ENCODE measurements at places on chromosomes 16 and 17.

DNA sequence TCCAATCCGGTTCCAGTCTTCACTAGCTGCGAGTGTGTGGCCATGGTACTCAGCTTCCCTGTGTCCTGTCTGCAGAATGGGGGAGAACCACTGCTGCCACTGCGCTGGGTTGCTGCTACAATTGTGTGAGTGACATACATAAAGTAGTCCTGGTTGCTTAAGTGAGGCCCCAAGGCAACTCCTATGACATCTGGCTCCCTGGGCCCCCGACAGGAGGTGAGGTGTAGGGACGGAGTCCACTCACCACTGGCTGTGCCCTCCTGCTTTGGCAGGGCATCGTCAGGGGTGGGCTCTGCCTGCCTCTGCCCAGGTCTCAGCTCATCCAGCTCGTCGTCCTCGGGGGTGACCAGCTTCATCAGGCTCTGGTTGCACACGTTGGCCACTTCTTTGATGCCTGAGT lies 20.4 kb downstream of the VAC14 start:
- DNase-seq: no peak

DNA sequence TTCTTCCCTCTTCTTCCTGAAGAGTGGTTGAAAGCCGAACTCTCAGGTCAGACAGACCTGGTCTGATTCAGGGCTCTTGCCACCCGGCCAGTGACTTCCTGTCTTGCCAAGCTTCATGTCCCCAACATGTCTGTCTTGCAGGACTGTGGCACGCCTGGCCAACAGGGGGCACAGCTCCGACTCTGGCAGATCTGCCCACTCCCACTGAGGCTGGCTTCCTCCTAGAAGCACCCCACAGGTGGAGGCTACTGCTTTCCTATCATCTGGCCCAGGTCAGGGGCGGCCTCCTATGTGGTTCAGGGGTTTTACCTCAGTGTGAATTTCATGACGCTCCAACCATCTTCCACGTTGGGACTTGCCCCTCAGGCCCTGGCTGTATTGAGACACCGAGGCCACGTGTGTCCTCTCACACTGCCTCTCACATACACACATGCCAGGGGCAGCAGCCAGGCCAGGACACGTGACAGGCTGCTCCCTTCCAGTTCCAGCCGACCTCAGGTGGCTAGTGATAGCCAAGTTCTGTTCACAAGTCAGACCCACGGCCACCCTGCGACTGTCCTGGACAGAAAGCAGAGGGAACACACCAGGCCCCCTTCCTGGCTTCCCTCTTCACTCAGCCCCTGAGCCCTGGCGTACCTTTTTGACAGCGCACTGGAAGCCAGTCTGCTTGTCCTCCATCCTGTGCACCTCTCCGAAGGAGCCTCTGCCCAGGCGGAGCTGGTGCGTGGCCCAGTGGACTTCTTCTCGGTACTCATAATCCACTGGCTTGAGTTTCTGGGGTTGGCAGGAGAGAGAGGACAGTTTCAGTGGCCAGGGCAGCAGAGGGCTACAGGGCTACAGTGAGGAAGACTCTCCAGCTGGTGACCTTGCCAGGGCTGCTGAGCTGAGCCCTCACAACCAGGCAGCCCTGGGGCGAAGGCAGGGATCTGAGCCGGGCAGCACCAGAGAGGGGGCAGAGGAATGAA lies 22.6 kb upstream of the SPATA32 start:
- DNase-seq: no peak

DNA sequence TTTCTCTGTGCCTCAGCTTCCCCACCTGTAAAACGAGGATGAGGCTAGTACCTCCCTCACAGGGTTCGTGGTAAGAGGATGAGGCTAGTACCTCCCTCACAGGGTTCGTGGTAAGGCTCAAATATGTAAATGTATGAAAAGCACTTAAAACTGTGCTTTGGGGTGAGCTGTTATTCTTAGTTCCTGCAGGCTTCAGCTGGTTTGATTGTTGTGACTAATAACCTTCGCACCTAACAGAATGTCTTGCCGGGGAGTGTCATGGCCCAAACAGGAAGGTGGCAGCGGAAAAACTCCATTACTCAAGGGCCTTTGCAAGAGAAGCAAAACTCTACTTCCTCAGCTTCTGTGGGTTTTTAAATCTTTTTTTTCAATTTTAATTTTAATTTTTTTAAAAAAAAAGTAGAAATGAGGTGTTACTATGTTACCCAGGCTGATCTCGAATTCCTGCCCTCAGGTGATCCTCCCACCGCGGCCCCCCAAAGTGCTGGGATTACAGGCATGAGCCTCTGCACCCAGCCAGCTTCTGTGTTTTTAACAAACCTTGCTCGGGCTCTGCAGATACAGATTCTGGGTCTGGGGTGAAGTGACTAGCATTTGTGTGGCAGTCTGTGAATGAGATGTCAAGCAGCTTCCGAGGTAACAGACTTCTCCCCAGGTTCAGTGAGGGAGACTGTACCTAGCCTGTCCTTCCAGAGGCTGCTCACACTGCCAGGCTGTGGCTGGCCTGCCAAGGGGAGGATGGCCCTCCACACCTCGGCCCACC lies 103.0 kb downstream of the RAB11FIP4 start:
- DNase-seq: no peak

GRCh38 chr16:77496934-77497333 lies 62.1 kb upstream of the ADAMTS18 start:
- no peak for DNase-seq

GRCh38 chr16:27446721-27447120 lies 44.7 kb downstream of the IL21R start:
- no peak for DNase-seq

Data from right hindlimb (tissue), 1 donor.